ENCODE measurements at places on chromosomes 16 and 17.

DNA sequence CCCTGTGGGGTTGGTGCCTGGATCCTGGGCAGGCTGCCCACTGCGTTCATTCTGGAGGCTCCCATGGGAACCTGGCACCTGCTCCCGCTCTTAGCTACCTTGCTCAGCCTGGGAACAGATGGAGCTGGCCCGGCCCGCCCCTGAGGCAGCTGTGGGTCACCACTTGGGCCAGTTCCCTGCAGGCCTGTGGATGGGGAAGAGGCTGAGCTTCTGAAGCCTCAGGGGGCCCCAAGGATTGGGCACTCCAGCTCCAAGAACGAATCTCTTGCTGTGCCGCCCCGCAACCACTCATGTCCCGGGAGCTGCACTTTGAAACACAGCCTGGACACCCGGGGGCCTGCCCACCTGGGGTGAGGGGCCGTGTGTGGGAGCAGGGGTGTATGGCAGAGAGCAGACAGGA is 37.7 kb downstream of the BAHCC1 start:
- no peak for DNase-seq

DNA sequence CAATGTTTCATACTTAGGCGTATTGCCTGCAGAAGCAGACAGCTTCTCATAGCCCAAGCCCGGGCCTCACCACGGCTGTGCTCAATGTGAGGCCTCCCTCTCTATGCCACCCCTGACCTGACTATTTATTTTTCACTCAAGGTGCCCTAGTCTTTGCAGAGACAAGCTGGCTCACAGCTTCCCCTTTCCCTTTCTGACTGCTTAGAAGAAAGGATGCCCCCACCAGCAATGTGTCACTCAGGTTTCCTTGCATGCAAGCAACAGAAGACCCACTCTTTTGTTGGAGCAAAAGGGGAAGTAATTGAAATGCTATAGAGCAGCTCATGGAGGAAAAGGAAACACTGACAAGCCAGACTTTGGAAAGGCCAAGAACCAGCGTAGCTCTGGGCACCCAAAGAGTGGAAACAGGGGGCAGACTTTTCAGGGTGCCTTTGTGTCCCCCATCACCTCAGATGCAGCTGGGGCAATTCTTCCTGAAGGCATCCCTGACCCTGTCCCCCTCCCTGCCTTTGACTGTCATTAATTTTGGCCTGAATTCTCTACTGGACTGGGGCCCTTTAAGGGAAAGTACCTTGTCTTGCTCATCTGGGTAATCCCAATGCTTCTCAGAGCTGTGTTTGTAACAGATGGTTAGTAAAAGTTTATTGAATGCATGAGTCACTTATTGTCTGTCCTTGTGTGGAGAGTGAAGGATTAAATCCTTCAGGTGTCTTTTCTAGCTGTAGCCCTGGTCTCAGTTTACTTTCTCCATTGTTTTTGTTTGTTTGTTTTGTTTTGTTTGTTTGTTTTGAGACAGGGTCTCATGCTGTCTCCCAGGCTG is 17.8 kb downstream of the RGS9 start:
- DNase-seq: no peak

DNA sequence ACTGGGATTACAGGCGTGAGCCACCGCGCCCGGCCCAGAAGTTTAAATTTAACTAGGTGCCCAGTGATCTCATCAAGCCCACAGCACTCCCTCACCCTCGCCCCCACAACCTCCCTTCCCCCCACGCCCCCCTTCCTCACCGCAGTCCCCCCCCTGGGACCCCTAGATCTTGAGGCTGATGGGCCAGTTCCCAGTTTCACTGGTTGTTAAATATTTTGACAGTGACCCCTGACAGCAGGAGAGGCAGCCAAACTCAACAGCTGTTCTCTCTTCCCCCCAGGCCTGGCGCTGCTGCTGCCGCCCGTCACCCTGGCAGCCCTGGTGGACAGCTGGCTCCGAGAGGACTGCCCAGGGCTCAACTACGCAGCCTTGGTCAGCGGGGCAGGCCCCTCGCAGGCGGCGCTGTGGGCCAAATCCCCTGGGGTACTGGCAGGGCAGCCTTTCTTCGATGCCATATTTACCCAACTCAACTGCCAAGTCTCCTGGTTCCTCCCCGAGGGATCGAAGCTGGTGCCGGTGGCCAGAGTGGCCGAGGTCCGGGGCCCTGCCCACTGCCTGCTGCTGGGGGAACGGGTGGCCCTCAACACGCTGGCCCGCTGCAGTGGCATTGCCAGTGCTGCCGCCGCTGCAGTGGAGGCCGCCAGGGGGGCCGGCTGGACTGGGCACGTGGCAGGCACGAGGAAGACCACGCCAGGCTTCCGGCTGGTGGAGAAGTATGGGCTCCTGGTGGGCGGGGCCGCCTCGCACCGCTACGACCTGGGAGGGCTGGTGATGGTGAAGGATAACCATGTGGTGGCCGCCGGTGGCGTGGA is 15.6 kb downstream of the QPRT start:
- DNase-seq: no peak

GRCh38 chr17:37770631-37771518 is 26.0 kb upstream of the HNF1B start:
- no peak for DNase-seq

- no peak for DNase-seq
Observed at GRCh38 chr17:8133399-8133798, 9.5 kb upstream of the HES7 start.

Data from CD4-positive, alpha-beta T cell (primary cell).